ENCODE measurements at places on chromosomes 11 and 22. TPM values are rescaled to one million over a fixed set of nuclear protein-coding genes. Genes with fewer than 3 reads are reported as not detected.

RASD2 gene
- polyA plus RNA-seq = 0.34 TPM

SLC22A25 gene
- polyA plus RNA-seq = not detected

CHRM1 gene
- polyA plus RNA-seq = not detected

CDC45 gene
- 1.9 TPM for polyA plus RNA-seq

MMP13 gene
- polyA plus RNA-seq = not detected

F2 gene
- not detected for polyA plus RNA-seq

SRSF8 gene
- 53.1 TPM for polyA plus RNA-seq

OR4A5 gene
- polyA plus RNA-seq = not detected

INSC gene
- polyA plus RNA-seq = 0.35 TPM

RIN1 gene
- polyA plus RNA-seq = 9.0 TPM

All from adipose tissue (tissue), 3 donors.